ENCODE measurements at places on chromosomes 2 and 18.
A peak's percentile ranks its signal among the peaks of the same experiment; 100 is the strongest.

GRCh38 chr2:113910967-113911678 is 21.2 kb downstream of the ACTR3 start:
- no peak for DNase-seq

- DNase-seq, result no peak
Measured at GRCh38 chr2:196980473-196980872, 54.0 kb upstream of the PGAP1 start.

DNA sequence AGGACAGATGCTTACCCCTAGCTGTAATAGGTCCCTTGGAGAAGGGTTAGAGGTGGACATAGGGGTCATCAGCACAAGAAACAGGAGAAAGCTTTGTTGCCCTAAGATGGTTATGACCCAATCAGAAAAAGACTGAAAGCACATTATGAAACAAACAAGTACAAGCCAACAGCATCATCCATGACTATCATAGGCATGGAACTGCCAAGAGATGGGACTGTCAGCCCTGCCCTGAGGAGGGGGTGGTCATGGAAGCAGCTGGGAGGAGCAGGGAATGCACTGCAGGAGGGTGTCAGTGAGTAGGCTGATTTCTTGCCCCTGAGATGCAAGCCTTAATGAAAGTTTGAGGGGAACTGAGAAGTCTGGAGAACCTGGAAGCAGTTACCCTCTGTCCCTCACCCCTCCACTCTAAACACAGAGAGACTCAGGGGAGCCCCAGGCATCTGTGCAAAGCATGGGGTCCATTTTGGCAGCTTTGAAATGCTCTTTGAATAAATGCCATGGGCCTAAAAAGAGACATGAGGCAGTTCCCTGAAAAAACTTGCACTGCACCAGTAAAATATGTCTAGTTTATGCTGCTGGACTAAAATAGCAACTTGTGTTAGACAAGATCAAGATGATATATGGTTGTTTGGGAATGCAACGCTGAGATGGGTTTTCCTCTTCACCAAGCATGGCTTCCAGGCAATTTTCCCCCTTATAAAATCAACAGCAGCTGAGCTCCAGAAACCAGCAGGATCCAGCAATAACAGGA is 122.7 kb upstream of the ZFP36L2 start:
- no peak for DNase-seq

- peak; percentile 47 for DNase-seq
Measured at GRCh38 chr2:219352448-219353023, 20.0 kb upstream of the RESP18 start.

DNA sequence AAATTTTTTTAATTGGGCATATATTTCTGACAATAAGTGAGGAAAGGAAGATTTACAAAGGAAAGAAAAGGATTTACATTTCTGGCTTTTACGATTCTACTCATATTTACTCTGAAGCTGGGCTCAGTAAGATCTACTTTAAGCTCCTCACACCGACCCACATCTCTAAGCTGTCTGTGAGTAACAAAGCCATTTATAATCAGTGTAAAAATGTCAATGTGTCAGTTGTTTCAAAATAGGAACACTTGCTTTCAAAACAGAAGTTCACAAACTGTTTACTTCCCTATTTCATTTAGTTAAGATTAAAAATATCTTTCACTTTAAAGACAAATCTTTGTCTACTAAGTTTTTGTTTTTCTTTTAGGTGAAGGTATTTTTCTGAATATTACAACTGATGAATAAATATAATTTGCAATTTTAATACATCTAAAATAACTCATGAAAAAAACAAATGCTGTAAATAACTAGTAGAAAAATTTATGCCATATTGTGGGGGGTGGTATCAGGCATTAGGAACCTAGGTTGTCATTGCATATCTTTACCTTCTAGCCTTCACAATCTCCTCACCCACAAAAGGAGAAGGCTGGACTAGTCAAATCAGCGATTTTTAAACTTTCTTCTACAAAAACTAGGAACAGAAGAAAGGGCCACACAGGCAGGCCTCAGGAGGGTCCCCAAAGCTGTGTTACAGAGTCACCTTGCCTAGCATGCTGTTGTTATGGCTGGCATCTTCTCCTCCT is 64.5 kb downstream of the TMEM131 start:
- DNase-seq, result no peak

DNA sequence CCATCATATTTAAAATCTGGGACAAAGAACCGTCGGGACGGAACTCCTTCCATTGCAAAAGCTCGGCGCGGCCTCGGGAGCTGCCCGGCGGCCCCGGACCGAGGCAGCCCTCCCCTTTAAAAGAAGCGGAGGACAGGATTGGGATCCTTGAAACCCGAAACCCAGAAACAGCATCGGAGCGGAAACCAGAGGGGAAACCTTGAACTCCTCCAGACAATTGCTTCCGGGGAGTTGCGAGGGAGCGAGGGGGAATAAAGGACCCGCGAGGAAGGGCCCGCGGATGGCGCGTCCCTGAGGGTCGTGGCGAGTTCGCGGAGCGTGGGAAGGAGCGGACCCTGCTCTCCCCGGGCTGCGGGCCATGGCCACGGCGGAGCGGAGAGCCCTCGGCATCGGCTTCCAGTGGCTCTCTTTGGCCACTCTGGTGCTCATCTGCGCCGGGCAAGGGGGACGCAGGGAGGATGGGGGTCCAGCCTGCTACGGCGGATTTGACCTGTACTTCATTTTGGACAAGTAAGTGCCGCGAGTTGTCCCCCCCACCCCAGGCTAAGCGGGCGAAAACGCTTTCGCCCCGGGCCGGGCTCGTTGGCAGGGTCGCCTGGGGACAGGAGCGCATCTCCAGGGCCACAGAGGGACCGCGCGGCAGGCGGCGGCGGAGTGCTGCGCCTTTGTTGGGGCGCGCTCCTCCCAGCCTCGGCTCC is at the start of gene ANTXR1:
Gene ANTXR1 (plus strand): TSS at position 38 of the 698 bp plus-strand sequence. CDS start 321 bp downstream, at position 359.
- peak; percentile 35 for DNase-seq

DNA sequence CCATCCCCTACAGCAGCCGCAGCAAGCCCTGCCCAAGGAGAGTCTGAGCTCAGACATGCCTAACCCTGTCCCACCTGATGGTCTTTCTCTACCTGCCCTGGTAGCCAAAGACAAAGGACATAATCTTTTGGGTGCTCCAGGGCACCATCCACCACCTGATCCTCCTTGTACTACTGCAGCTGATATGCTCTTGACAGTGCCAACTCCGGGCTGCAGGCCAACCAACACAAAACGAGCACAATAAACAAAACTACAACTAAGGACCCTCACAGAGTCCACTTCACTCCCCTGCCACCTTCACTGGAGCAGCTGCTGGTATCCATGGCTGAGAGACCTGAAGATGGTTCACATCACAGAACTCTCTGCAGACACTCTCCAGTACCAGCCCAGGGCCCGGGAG is 106.3 kb downstream of the GRB14 start:
- DNase-seq, result no peak

GRCh38 chr2:54483426-54483825 is 27.3 kb downstream of the SPTBN1 start:
- DNase-seq, result no peak

DNA sequence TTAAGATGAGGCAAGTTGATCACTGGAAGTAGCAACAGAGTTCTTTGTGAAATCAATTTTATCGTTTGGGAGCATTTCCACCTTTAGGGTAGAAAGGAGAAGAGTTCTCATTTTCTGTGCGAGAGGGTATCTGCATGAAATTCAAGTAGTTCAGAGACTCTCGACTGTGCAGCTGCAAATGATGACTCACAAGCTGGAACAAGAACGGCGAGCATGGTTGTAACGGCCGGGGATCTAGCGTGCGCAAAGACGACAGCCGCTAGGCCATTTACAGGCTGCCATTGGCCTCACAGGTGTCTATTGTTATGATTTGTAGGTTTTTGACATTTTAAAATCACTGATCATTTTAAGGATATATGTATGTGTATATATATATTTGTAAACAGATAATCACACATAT is 5.2 kb downstream of the KLHL29 start:
- peak; percentile 86 for DNase-seq

DNA sequence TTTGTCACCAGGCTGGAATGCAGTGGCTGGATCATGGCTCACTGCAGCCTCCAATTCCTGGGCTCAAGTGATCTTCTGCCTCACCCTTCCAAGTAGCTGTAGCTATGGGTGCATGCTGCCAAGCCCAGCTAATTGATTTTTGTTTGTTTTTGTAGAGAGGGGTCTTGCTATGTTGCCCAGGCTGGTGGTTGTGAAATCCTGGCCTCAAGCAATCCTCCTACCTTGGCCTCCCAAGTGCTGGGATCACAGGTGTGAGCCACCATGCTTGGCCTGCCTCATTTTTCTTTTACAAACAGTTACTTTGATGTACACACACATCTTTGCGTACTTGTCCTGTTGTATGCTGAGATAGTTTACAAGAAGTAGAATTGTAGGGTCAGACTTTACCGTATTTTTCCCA is 13.1 kb upstream of the ANKRD12 start:
- no peak for DNase-seq

DNA sequence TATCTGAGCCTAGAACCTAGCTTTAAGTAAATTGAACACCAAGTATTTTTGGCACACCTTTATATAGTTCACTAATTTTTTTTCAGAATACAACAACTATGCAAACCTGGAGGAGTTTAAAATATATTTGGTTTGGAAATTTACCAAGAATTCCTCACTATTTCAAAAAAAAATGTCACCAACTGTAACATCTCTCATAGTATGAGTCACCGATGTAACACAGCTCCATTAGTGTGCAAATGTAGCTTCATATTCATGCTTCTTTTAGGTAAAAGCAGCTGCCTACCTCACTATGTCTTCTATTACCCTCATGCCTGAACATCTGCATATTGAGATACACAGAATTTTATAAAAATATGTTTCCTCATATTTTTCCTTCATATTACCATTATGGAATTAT is 80.5 kb downstream of the NRXN1 start:
- no peak for DNase-seq

DNA sequence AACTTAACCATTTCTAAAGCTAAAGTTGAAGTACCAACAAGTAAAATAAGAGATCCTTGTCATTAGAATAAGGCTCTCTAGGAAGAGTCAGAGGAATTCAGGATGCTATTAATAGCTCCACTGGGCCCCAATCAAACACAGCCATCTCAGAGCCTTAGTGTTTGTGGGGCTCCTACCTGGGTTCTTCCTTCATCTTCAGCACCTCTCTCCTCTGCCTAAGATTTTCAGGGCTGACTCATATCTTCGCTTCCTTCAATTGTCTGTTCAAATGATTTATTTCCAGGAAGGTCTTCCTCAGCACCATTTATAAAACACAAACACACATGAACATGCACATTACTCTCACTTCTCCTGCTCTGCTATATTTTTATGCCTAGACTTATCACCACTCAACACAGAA is 119.5 kb downstream of the COL6A3 start:
- DNase-seq, result no peak

- DNase-seq, result no peak
Measured at GRCh38 chr18:10064267-10064666, 150.5 kb downstream of the VAPA start.

DNA sequence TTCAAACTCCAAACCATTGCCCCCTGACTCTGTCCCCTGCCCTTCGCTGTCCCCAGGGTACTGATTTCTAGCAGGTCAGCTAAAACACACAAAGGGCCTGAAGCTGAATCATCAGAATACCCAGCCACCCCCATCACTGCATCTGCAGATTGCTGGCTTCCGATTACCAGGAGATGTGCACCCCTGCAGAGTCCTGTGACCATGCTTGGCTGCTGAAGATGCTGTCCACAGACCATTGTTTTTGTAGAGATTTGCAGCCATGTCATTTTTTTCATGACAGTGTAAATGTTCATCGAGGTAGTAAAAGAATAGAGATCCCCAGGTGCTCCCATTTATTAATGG is 463.3 kb downstream of the STK39 start:
- DNase-seq, result no peak

GRCh38 chr2:108548208-108549003 is 14.1 kb downstream of the LIMS1 start:
- no peak for DNase-seq

DNA sequence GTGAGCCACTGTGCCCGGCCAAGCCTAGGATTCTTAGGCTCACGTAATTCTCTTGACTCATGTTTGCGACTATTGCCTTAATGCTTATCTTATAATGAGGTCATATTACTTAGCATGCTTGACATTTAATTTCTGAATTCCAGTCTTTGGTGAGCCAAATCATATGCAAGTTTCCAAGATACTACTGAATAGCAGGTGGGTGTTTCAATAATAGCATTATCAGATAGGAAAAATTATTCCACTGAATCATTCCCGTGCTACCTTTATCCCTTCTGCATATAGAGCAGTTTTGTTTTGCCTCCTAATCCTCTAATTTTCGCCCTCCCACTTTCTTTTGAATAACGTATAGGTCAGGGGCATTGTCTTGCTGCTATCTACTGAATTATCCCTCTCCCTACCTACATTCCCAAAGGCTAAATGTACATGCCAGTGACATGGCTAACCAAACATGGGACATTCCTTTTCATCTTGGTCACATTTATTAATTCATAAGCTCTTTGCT is 4.9 kb downstream of the DAW1 start:
- no peak for DNase-seq

DNA sequence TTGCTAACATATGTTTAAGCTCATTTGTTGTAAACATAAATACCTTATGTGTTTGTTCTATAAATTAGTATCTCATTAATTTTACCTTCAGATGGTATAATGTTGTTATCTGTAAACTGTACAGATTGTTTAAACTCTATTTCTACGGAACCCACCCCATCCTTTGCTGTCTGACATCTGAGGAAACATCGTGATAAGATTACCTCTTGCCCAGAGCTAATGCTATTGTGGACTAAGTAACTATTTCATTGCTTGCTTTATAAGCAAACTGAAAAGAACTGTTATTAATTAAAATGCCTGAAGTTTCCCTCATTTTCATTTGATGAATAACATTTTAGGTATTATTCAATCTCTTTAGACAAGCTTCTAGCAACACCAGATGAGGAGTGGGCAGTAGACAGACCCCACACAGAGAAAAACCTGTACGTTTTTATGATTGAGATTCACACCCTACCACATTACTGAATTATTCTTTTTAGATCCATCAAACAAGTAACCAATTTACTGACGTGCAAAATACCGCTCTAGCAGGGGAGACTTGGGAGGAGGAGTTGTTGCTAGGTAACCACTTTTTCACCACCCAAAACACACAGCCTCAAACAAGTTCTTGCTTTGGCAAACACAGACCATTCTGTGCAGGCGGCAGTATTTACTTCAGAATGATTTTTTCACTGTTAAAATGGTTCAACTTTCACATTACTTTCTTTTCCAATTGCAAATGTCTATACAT is 1.9 kb upstream of the SYT4 start:
- DNase-seq, result peak; percentile 74

DNA sequence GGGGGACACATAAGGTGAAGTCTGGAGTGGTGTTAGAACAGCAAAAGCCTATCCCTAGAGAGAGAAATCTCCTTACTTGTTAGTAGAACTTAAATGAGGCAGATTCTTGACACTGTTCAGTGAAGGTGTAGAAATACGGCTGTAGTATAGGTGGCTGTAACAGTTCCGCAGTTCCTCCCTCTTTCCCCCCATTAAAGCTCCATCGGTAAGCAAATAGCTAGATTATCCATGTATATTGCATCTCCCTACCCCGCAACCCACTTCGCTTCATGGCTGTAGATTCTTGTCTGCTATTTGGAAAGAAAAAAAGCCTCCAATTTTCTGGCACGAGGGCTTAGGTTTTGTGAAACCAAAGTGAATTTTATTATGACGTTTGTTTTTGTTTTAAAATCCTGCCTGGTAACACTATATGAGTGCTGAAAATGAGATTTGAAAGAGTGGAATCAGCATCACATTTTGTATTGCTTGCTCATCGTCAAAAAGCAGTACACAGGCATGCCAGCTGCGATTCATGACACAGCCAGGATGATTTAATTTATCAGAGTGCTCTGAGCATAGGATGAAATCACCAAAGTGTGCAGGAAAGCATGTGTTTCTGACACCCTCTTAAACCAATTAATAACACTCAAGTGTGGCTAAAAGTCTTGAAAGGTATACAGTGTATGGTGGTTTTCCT is 1.4 kb downstream of the FAM171B start:
- no peak for DNase-seq

- no peak for DNase-seq
Measured at GRCh38 chr2:85178980-85179411, 45.8 kb downstream of the TCF7L1 start.

Measured in Jurkat, Clone E6-1 (cell line).